DMS153 (cell line): ENCODE measurements at places on chromosomes 2 and 18.

DNA sequence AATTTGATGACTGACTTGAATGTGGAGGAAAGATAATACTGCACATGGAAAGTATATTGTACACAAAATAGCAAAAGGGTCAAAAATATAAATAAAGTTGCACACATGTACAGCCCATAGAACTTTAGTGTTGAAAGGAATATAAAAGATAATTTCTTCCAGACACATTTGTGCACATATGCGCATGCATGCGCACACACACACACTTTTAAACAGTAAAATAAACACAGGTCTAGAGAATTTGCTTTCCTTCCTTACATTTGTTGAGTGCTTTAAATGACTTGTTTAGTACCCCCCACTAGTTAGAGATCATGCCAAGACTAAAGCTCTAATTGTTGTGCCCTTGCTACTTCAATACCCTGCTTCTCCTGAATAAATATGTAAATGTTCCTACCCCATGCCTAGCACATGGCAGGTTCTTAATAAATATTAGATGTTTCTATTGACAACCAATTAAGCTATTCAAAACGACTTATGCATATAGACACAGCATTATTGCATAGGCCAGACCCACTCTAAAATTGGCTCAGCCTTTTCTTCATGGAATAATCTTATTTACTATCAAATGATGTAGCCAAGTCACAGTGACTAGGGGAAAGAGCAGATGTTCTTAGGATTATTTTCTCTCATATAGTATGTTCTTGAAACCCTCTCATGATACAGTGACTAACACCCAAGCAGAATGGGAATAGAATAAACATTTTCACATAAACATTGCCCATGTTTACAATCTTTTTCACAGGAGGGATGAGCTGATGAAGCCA lies 165.5 kb upstream of the ACVR2A start:
- DNase-seq: peak; percentile 93

GRCh38 chr2:45352506-45352905 lies 258.6 kb downstream of the SRBD1 start:
- DNase-seq: no peak

DNA sequence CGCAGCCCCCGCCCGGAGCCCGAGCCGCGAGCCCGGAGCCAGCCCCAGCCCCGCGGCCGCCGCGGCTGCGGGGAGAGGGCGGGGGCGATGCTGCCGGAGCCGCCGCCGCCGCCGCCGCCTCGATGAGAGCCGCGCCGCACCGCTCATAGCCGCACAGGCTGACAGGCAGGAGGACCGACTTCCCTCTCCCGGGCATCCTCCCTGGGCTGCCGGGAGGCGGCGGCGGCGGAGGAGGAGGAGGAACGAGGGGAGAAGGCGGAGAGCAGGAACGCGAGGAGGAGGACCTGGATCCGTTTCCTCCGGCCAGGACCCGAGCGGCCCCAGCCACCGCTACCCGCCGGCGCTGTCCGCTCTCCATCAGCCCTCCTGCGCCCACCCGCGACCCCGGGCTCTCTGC lies 370 bp downstream of the KLHL29 start:
- DNase-seq: no peak

- no peak for DNase-seq
Measured at GRCh38 chr2:3557639-3558204, 411 bp downstream of the RNASEH1 start.

- DNase-seq: no peak
Measured at GRCh38 chr2:219028996-219029828, 12.1 kb downstream of the CFAP65 start.

DNA sequence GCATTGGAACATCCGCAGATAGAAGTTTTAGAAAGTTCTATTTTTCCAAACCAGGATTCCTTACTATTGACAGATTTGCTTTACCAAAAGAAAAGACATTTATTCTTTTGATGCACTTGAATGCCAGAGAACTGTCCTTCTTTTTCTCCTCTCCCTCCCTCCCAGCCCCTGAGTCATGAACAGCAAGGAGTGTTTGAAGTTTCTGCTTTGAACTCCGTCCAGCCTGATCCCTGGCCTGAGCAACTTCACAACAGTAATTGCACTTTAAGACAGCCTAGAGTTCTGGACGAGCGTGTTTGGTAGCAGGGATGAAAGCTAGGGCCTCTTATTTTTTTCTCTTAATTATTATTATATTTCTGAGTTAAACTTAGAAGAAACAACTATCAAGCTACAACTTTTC lies 33.6 kb downstream of the APCDD1 start:
- DNase-seq: no peak

DNA sequence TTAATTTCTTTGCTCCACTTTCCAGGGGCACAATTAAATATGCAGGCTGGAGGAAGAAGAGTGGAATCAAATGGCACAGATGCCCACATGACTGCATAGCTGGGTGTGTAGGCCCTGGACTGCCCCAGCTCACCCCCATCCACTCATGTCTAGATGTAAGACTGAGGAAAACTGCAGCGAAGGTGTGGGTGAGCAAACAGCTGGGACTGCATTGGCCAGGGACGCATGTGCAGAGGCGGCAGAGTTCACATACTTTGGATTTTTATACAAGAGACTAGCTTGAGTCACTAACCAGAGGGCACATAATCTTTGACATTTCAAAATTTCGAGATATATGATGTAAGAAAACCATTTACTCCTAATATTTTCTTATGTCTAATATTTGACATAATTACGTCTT lies 60.1 kb downstream of the SPIRE1 start:
- no peak for DNase-seq

GRCh38 chr2:218091746-218092145 lies 22.7 kb downstream of the RUFY4 start:
- DNase-seq: no peak

DNA sequence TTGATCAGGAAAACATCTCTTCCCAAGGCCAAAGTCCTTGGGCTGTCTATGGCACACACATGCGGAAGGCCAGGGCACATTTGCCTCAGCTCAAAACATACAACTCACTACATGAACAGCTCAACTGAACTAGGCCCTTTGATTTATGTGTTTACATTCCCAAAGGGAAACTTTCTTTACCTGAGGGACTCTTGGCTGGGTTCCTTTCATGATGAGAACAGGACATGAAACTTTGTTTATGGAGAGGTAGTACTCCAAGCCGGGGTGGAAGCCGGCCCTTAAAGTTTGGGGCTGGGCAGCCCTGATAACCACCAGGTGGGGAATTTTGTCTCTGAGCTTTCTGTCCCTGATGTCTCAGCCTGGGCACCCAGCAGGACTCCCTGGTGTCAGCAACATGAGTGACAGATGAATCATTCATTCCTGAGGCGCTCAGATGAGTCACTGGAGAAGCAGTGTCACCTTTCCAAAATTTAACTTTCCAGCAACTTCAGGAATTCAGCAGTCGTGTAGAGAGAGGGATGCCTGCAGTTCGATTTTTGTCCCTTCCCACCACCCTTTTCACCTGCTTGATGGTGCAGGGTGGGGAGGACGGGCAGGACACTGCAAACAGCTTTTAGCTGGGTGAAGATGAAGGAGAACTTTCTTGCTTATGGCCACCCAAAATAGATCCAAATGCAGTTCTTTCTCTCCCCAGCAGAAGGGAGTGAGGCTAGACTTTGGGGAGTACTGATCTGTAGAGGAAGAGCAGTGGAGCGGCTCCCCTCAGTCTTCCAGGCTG lies 331.6 kb downstream of the DYSF start:
- no peak for DNase-seq

- DNase-seq: no peak
Measured at GRCh38 chr2:108893277-108893676, 95.7 kb downstream of the EDAR start.

DNA sequence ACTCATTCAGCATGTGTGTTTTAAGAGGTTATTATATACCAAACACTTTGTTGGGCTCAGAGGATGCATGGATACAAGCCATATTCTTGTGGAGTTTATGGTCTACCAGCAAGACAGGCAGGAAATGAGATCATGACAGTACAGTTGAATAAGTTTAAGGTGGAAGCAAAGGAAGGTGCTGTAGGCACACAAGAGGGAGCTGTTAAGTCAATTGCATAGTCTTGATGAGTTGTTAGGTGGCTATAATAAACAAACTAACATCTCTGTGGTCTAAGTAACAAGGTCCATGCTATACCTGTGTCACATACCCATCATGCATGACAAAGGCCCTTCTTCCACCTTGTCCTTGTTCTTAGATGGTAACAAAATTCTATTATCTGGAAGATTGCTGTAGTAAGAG lies 538.3 kb downstream of the CNTNAP5 start:
- peak; percentile 65 for DNase-seq

DNA sequence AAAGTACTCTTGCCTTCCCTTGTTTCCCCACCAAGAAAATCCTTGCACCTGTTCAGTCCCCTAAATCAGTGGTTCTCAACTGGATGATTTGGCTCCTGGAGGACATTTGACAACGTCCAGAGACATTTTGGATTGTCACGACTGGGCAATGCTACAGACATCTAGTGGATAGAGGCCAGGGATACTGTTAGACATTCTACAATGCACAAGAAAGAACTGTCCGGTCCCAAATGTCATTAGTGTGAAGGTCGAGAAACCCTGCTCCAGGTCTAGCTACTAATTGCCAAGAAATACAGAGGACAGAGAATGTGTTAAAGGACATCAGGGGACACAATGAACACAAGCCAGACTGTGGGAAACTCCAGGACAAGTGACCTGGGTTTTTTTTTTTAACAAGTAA lies 60.0 kb downstream of the LRP2 start:
- DNase-seq: no peak

- DNase-seq: no peak
Measured at GRCh38 chr18:53843113-53843760, 381.2 kb downstream of the MBD2 start.

DNA sequence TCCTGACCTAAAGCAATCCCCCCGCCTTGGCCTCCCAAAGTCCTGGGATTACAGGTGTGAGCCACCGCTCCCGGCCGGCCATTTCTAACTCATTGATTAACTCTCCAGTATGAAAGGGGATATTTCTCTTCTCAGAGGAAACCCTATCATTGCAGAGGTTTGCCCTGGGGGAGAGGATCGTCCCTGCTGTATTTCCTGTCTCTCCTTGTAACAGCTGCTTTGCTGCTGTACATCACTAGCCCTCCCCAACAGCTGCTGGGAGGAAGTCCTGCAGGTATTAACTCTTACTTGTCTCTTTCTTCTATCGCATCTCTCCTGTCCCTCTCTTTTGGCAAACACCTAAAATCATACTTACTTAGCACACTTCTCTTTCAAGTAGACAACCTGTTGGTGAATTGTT lies 219.0 kb upstream of the DSEL start:
- DNase-seq: no peak

GRCh38 chr2:16069933-16070647 lies 129.7 kb downstream of the MYCN start:
- no peak for DNase-seq

- no peak for DNase-seq
Measured at GRCh38 chr2:156797832-156798231, 361.7 kb downstream of the GPD2 start.

GRCh38 chr2:144678736-144679135 lies 158.8 kb upstream of the ZEB2 start:
- peak; percentile 43 for DNase-seq

- DNase-seq: no peak
Measured at GRCh38 chr18:37701967-37702366, 136.4 kb upstream of the CELF4 start.

GRCh38 chr18:39448942-39449341 lies 1883.3 kb upstream of the CELF4 start:
- no peak for DNase-seq

DNA sequence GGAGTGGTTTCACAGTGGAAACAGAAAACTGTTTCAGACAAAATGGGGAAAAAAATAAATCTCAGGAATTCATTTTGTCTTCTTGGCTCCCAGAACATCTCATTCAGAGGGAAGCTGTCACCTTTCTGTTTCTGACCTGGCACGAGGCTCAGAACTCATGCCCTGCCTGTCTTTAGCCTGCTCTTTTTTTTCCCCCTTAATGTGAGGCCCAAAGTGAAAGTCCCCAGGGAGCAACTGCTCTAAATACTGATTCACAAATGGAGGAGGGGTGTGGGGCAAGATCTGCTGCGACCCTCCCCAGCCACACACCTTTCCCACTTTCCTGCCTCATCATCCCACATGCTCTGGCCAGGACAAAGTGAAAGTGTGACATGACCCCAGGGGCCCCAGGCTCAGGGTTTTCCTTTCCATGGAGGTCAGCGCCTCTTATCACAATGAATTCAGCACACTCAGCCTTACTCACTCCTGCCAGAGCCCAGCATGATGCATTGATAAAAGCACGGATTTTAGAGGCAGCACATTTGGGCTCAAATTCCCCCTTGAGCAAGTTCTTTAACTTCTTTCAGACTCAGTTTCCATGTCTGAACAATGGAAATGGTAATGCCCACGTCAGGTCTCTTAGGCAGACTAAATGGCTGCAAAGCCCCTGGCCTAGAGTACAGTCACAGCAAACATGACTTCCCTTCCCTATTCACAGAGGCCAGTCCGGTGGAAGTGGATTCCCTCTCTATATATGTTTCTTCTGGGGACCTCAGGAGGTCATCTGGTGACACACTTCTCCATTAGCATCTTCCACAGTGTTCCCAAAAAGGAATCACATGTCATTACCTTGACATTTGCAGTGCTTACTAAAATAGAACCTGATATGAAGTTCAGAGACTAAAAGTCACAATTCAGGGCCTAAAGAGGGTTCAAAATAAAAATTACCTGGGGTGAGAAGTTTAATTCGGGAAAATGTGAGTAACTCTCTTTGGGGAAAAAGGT lies 55.3 kb upstream of the TMEM163 start:
- no peak for DNase-seq

DNA sequence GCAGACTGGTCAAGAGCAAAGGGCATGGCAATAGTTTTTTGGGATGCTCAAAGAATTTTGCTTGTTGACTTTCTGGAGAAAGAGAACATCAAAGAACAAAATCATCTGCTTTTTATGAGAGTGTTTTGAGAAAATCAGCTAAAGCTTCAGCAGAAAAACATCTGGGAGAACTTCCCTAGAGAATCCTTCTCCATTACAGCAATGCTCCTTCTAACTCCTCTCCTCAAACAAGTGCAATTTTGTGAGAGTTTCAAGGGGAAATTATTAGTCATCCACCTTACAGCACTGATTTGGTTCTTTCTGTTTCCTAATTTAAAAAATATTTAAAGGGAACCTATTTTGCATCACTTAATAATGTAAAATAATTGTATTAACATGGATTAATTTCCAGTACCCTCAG lies 226.9 kb upstream of the NXPH2 start:
- DNase-seq: no peak

- DNase-seq: no peak
Measured at GRCh38 chr2:165950438-165950837, 3.1 kb downstream of the TTC21B start.

- no peak for DNase-seq
Measured at GRCh38 chr18:12479536-12479935, 71.8 kb downstream of the PRELID3A start.

DNA sequence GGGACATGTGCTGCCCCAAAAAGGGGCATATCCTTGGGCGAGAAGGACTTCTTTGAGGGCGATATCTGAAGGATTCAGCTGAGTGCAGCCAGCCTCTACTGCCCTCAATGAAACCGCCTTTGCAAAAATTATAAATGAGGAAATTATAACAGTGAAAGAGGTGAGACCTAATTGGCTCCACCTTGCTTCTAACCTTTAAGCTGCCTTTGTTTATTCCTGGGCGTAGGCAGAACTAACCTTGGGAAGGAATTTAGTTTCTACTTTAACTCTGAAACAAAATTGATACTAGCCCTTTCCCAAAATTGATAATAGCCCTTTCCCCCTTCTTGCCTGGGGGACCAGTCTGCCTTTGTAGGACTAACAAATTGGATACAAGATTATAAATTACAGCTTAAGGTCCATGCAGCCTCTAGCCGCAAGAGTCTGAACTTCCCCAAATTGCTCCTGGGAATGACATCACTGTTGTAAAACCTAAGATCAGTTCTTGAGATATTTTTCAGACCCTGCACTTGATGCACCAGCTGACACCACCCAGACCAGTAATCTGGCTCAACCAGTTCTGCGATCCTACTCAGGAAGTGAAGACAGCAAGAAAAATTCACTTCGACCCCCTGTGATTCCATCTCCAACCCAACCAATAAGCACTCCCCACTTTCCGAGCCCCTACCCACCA lies 36.0 kb upstream of the ASAP2 start:
- DNase-seq: no peak
